ENCODE measurements at places on chromosomes 3 and 15.

GRCh38 chr15:79168922-79169456, 78.4 kb upstream of the RASGRF1 start:
- peak; percentile 54 for DNase-seq

DNA sequence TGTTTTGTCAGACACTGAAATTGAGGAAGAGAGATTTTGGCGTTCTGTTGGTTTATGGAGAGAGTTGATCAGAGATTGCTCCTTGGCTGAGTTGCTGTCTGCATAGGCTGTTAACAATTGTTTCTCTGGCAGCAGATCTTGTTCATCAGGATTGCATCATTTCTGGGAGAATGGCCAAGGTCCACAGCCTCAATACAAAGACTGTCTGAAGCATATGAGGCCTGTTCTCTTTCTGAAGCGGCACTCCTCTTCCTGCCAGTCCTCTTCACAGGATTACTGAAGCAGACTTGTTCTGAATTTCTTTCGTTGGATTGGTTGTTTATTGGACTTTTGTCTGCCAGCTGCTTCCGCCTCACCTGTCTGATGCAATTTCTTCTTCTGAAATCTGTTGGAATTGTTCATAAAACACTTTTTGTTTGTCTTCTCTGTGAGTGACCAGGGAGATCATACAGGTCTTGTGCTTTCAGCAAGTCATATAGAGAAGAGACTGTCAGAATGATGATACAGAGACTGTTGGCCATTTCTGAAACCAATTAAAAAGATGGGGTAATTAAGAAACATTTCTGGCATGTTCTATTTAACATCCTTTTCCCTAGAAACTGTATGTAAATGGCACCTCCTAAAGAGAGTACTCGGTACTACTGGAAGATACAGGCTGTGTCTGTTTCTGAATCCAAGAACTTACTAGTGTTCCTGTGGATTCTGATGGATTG, 25.5 kb downstream of the SETD5 start:
- peak; percentile 25 for DNase-seq

GRCh38 chr3:81197386-81197785, 564.1 kb downstream of the GBE1 start:
- DNase-seq, result no peak

DNA sequence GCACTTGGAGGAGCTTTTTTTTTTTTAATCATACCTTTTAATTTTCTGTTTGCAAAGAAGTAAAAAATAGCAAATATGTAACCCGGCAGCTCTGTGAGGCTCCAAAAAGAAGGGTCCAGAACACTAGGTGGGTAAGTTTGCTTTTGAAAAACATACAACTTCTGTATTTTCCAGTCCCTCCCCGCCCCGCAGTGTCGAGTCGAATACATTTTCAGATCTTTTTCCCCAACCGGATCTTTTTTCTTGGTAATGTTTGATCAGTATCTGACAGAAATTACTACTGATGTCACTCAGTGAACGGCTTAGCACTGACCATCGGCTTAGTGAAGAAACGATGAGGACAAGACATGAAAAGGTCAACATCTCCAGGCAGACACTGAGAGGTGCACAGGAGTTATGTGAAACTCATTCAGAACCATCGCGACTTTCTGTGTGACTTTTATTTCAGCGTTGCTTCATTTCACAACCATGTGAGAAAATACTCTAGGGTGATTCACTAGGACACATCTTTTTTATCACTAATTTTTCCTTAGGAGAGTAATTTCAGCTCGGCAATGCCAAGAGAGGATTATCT, 11.0 kb downstream of the ISL2 start:
- DNase-seq, result no peak

GRCh38 chr3:14297784-14298236, 104.6 kb upstream of the SLC6A6 start:
- no peak for DNase-seq

- DNase-seq, result no peak
Observed at GRCh38 chr15:63405159-63405558, 23.5 kb upstream of the CA12 start.

DNA sequence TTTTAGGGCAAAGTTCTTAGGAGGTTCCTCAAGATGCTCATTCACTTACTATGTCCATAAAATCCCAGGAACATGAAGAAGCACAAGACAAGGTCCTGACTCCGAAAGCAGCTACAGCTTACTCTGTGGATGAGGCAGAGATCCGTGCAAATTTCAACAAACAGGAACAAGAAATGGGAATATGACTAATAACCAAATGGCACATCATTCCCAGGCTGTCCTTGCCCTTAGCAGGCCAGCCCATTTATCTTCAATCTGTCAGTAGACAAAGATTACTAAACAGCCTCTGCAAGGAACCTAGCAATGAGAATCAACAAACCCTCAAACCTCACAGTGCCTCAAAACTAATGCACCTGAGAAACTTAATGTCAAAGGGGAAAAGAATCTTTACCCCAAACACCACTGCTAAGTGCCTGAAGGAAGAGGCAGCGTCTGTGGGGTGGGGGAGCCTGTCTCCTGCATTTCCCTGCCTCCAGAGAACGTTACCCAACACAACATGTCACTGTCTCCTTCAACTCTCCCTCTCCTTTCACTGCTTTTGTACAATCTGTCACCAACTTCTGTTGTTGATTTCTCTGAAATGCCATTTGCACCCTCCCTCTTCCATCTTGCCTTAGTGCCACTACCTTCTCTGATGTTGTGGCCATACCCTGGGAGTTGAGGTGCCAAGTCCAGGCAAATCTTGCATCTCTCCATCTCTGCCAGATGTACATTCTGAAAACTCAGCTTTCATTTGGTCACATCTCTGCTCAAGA, 4.8 kb downstream of the TNFAIP8L3 start:
- DNase-seq, result no peak

DNA sequence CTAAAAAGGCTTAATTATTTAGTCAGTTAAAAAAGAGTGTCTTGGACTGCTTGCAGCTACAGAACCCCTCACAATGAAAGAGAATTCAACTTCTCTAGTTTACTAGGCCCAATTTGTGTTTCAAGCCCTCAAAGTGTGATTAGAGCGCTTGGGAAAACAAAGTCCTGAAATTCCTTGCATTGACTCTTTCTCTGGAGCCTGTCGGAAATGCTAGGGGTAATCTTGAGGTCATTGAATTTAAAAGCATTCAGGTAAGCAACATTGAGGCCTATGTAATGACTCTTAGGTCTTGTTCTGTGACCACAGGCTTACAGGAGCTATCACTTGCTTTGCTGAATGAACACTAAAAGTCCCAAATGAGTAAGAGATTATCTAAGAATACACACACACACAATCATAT, 186.0 kb downstream of the NLGN1 start:
- no peak for DNase-seq

- no peak for DNase-seq
Observed at GRCh38 chr15:37098468-37099318, 1.7 kb downstream of the MEIS2 start.

DNA sequence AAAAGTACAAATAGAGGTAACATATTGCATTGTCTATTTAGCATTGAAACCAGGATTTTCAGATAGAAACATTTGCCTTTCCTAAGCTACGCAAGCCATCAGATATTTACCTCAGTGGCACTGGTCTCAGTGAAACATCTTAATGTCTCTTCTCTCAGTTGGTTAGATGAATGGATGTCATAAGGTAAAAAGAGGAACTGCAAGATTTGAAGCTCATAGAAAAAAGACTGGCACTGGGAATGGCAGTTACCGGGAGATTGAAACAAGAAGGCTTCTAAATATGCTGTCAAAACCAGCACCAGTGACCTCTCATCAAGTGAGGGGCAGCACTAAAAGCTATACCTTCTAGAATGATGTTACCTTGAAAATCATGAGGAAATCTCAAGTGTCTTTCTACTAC, 486.4 kb downstream of the FHIT start:
- no peak for DNase-seq

DNA sequence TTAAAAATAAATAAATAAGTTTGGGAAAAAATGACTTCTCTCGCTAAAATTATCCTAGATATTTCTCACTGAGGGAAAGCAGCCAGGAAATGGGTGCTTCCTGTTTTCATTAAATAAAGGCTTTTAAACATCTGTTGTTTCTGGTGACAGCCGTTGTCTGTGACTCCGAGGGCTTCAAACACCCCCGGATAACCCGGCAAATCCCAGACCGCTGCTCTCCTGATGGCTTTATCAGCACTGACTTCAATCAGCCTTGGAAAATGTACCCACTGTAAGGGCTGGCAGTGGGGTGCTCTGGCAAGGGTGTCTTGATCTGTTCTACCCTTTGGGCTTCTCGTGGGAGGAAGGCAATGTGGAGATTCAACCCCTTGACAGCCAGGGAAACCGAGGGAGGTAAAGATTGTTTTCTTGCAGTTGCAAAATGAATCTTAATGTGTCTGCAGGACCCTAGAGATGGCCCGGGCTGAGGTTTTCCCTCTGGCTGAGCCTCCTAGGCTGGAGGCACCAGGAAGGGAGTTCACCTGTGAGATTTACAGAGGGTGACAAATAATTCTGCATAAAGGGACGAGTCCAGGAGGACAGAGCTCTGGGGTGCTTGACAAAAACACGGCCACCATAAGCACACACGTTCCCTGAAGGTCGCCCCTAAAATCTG, 33.6 kb upstream of the SEC13 start:
- DNase-seq, result no peak

- no peak for DNase-seq
Observed at GRCh38 chr3:42758126-42758525, 14.9 kb downstream of the CCDC13 start.

DNA sequence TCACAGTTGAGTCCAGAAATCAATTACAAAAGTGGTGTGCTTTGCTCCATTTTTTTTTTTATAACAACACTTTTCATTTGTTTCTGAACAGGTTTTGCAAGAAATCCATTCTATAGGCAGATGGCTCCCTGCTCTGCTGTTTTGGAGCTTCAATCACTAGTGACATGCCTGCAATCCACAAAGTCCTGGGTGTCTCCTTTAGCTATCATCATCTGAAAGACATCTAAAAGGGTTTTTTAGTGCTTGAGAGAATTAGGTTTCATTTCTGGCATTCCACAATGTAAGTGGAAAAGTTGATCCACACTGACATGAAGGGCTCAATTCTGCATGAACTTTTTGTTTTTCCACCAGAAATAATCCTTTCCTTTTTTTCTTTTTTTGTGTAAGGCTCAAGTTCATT, 24.0 kb upstream of the MEIS2 start:
- no peak for DNase-seq

GRCh38 chr15:99735868-99736267, 2.6 kb upstream of the LYSMD4 start:
- DNase-seq, result no peak

DNA sequence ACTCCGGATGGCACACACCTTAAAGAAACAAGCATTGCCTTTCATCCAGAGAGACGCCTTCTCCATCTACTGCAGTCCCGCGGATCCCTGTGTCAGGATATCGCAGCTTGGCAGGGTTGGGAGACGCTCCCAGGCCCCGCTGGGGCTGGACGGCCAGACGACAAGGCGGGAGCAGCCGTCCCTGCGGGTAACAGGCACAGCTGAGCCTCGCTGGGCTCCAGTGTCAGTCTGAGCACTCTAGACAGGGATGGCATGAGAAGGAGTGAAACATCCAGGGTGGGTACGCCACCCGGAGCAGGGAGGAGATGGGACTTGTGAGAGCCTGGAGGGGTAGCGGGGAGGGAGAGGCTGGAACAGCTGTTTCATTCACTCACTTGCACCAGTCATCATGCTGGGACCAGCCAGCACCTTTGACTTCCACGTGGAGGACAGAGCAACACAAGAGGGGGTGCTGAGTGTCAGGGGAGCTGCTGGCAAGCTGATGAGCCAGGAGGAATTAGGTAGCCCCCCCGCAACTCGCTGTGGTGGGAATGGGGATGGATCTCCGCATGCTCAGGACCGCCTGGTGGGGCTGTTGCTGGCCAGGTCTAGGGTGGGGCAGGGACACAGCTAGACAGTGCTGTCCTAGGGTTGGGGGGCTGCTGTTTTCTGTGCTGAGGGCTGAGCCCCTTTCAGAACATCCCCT, 31.6 kb upstream of the SNRPA1 start:
- no peak for DNase-seq

- no peak for DNase-seq
Observed at GRCh38 chr3:140399871-140400270, 278.0 kb upstream of the TRIM42 start.

- no peak for DNase-seq
Observed at GRCh38 chr3:33798113-33798417, 365 bp upstream of the PDCD6IP start.

DNA sequence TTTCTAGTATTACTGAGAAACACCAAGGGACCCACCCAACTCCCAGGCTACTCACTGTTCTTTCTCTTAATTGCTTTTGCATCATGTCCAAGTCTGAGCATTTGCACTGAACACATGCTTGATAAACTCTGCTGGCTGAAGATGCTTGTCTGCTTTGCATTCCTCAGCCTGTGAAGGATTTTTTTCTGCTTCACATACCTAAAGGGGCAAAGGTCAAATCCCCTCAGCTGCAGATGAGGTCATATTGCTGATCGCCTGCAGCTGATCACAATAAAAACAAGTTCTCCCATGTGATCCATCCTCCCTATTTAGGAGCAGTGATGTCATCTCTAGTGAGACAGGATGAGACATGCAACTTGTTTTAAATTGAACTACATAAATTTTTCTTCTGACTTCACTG, 84.6 kb upstream of the DCBLD2 start:
- DNase-seq, result peak; percentile 52

DNA sequence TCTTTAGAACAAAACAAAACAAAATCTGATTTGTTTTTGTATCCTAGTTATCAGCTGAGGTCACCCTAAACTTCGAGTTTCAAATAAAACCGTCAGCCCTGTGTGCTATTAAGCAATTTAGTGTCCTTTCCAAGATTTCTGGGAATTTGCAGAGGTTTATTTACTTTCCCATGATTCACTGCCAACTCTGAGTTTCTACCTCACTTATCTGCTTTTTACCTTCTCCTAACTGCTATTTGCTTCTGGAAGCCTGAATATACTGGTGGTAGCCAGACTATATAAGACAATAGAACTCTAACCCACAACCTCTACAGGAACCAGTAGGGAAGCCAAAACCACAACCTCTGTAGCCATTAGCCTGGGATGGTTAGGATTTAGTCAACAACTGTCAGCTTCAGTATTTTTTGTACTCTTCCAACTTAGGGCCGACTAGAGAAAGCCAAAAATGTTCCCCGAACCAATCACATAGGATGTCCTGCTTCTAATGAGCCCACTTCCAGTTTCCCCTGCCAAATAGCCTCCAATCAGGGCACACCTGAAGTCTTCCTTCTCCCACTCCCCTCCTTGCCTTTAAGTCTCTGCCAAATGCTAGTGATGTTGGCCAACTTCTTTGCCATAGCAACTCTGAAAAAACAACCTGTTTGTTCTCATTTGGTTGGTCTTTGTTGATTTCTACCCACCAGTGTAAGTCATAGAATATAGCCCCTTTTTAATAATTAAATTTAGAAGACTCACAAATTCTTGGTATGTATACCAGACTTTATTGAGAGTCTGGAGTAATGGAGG, 273.1 kb downstream of the ULK4 start:
- DNase-seq, result no peak

- DNase-seq, result no peak
Observed at GRCh38 chr15:89820666-89821611, 6.3 kb upstream of the ANPEP start.

DNA sequence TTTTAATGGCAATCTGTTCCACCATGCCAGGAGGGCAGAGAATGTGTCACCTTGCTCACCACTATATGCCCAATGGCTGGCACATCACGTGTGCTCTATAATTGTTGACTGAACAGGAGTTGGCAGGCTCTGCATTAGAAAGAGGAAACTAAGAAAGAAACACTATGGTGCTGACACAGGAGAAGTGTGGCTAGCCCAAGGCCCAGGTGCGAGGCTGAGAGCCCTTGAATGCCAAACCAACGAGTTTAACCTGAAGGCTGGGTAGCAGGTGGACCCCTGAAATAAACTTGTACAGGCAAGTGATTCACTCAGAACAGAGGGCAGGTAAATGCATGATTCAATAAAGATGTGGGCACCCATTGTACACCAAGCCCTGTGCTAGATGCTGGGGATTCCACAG, 2.4 kb downstream of the CHCHD4 start:
- DNase-seq, result no peak

Measured in iPS DF 19.7 (cell line).